ENCODE measurements at places on chromosomes 2 and 18.

- no peak for DNase-seq
These were observed 99.8 kb upstream of the DAPL1 start for GRCh38 chr2:158695305-158695704.

DNA sequence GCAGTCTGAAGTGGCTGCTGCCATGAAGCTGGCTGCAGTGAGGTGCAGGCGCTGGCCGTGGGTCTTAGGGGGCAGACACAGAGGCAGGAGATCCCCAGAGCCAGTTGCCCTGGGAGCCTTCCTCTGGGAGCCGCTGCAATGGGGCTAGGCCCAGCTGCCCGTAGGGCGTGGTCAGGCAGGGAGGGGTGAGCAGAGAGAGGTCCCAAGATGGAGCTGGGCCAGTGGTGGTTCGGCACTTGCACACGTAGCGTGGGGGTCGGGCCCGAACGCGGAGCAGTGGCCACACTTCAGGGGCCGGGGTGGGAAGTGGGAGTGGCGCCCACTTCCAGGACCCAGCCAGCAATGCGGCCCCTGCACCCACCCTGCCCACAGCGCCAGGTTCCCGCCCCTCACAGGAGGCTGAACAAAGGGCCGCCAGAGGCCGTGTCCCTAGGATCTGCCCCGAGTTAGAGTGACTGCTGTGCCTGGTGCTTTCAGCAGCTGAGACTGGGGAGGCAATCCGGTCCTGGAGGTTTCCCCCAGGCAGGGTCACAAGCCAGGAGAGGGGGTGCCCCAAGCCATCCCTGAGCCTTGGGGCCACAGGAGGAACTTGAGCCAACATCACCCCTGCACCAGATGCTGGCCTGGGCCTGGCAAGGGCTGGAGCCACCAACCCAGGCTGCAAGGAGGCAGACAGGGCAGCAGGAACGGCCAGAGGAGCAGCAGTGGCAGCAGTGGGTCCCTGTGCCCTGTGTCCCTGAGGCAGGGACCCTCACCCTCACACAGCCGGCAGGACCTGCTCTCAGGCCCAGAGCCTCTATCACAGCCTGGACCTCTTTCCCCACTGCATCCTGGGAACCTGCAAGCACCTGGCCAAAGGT, 21.3 kb upstream of the SP140L start:
- DNase-seq: no peak

DNA sequence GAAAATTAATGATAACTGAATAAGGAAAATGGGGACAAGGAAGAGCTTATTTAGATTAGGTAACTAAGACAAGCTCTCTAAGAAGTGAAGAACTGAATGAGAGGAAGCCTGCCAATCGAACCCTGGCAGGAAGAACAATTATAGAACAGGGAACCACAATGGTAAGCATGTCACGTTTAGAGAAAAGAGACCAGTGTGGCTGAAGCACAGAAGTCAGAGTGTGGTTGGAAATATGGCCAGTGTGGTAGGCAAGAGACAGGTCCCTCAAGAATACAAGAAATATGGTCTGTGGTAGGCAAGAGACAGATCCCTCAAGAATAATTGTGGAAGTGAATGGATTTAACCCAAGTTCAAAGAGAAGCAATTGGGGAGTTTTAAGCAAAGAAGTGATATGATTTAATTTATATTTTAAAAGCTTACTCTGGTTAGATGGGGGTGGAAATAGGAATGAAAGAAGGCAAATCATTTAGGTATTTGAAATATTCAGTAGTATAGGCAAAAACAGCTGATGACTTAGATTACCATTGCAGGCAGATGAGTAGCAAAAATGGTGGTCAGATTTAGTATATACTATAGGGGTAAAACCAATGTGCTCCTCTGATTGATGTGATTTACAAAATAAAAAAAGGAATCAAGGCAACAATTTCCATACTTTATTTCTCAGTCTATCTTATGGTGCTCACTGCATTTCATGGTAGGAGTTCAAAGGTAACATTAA, 38.8 kb upstream of the ERMN start:
- no peak for DNase-seq

DNA sequence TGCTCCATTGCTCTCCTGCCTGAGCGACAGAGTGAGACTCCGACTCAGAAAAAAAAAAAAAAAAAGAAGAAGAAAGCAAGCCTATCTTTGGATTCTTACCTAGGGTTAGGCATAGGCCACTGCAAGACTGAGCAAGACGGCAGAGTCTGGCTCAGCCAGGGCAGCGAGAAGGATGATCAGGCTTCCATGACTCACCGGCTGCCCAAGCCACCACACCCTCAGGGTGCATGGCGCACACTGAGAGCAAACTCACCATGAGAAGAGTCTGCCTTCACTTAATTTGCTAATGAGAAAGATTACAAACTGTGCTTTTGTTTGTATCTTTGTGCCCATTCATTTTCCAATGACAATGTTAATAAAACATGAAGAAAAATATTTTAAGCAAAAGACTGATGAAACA, 8.2 kb downstream of the FAM110C start:
- DNase-seq: no peak

DNA sequence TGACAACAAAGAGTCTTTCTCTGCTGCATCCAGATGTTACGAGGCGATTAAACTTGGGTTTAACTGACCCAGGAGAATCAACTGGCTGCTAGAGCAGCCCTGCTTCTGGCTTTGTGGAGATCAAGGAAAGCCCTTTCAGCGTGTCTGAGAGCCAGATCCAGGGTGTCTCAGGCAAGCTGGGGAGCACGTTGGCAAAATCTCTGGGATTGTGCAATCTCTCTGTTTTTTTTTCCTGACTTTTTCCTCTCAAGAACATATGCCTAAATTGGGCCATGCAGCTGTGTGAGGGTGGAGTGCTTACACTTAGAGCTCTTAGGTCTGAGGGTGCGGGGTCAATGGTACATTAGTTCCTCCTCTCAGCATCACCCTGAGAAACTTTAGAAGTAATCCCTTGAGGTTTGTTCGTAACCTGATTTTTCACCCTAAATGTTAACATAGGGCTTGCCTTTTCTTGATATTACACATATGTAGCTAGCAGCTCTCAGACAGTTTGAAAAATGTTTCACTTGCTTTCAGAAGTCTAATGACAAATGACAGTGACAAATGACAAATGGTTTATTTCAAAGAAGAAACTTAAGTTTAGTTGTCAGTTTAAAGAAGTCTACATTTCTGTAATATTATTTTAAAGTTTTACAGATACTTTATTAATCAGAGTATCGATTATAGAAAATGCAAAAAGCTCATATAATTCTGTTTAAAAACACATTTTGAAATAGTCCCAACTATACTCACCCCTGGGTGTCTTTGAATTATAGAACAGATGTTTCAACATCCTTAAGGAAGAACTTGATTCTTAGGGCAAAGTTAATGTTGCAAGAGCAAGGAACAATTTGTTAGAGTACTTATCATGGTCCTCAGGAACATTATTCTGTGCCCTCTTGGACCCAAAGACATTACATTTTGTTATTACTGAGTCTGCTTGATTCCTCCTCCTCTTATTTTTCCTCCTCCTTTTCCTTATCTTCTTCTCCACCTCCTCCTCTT, 38.4 kb upstream of the ZSWIM2 start:
- no peak for DNase-seq

GRCh38 chr2:54370405-54371104, 85.6 kb upstream of the SPTBN1 start:
- no peak for DNase-seq

DNA sequence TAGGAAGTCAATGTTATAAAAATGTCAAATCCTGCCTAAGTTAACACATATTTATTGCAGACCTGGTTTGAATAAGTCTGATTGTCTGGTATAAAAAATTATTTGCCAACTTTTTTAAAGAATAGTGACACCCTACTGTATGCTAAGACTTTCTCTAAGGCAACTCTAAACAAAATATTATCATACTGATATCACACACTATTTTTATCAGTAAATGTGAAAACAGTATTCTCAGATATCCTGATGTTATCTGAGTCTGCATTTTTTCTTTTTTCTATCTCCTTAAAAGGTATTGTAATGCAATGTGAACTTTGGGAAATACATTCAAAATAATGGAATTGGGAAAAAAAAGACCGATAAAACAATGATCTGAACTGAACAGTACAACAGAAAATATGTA, 127.1 kb downstream of the DOCK10 start:
- no peak for DNase-seq

DNA sequence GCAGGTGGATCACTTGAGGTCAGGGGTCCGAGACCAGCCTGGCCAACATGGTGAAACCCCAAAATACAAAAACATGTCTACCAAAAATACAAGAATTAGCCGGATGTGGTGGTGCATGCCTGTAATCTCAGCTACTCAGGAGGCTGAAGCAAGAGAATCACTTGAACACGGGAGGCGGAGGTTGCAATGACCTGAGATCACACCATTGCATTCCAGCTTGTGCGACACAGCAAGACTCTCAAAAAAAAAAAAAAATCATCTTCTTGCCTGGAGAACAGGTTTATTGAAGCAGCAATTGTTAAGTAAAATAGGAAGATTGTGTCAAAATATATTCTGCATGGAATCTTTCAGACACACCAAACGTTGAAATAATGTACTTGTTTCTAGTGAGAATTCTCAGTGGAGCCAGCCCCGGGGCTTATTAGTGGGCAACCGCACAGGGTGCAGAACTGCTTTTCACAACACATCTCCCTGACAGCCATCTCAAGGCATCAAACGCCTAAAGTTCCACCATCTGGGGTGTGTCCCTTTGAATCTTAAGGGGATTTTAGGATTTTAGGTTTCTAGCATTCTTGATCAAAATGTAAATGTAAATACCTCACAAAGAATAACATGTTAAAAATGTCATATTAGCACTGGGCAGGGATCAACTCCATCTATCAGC, 28.6 kb upstream of the PPP4R1 start:
- DNase-seq: no peak

- DNase-seq: no peak
These were observed 22.0 kb upstream of the GMPPA start for GRCh38 chr2:219476652-219477151.

GRCh38 chr2:235498541-235498940, 4.7 kb downstream of the AGAP1 start:
- no peak for DNase-seq

- DNase-seq: no peak
These were observed 38.6 kb upstream of the KCNF1 start for GRCh38 chr2:10873171-10873570.

DNA sequence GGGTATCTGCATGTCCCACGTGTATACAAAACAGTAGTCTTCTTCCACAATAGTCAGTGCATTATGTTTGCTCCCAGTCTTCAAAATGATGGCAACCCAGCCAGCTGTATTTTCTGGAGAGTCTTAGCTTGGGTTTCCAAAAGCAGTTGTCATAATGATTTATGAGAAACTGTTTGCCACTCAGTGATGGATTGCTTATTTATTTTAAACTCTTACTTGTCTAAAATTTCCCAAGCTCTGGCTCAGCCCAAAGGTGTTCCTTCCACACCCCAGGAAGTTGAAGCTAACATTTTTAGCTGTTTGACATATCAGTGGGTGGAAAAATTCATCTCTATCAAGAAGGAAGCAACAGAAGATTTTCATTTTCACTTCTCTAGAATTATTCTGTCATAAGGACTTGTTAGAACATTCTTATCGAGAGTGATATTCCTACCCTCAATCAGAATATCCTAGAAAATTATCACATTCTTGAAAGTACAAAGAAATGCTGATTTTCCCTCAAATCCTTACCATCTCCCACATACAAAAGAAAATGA, 78.8 kb downstream of the ASAP2 start:
- DNase-seq: no peak

- DNase-seq: no peak
These were observed 261.4 kb upstream of the TCF4 start for GRCh38 chr18:55849391-55849790.

DNA sequence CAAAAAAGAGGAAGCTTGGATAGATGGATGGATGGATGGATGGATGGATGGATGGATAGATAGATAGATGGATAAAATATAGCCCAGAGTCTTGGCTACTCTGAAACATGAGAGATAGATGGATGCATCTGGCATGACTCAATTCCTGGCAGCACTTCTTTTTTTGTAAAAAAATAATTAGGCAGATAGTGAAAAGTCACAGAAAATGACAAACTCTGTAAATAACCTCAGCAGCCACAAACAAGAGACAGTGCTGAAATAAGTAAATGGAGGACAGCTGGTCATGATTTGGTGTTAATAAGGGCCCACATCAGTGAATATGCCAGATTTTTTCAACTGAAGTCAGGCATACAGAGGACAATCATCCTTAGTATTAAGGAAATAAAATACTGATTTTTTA, 585.0 kb upstream of the GCFC2 start:
- DNase-seq: no peak

GRCh38 chr2:82993609-82994008, 1465.5 kb downstream of the SUCLG1 start:
- DNase-seq: no peak

- DNase-seq: no peak
These were observed 43.0 kb upstream of the RHOB start for GRCh38 chr2:20403774-20404312.

DNA sequence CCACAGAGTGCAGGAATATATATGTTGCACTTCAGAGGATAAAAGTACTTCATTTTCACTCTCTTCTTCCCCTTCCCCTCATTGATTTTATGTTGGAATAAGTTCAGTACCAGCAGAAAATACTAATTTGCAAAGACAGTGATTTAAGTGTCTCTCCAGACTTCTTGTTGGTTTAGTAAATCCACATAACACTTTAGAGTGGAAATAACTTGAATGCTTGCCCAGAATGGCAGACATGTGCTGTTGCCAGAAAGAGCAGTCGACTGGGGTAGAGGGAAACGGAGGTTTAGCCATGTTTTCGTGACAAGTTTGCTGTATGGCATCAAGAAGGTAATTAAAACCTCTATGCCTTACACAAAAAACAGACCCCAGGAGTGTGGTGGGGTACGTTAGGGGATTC, 246.0 kb upstream of the CXCR4 start:
- no peak for DNase-seq

GRCh38 chr18:74273394-74273793, 18.4 kb downstream of the CYB5A start:
- DNase-seq: no peak

DNA sequence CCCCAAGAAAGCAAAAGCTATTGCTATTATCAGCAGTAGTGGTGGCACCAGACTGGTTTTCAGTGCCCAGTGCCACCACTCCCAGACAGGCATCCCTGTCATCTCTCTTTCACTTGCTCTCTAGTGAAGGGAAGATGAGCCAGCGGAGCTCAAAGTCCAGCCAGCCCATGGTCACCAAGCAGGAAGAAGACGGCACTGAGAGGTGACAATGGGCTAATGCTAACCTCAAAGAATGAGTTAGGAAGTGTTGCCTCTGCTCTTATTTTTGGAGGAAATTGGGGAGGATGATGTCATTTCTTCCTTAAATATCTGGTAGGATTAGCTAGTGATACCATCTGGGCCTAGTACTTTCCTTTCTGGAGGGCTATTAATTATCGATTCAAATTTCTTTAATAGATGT, 1.7 kb downstream of the SP140 start:
- DNase-seq: no peak

- DNase-seq: no peak
These were observed 8.1 kb downstream of the MBP start for GRCh38 chr18:77124452-77124922.

Measured in stimulated activated CD8-positive, alpha-beta memory T cell treated with anti-CD3 and anti-CD28 coated beads, Interleukin-7, amount 100 ng/mL, for 1 hour (primary cell).